ENCODE measurements at places on chromosomes 7 and 10. TPM values are rescaled to one million over a fixed set of nuclear protein-coding genes. Genes with fewer than 3 reads are reported as not detected.

DNA sequence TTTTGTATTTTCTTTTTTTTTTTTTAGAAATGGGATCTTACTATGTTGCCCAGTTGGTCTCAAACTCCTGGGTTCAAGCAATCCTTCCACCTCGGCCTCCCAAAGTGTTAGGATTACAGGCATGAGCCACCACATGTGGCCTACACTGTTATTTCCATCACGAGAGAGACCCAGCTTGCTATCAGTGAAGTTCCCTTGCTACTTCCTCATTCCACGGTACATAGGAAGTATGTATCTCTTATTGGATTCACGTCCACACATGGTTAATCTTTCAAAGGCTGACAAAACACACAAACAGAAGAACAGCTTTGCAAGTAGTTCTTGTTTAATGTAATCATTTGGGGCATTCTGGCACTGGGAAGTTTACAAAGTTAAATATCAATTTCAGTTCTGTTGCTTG lies 50.9 kb downstream of the DCLRE1A start:
- no peak for DNase-seq

Gene ORC5
- 40.6 TPM for total RNA-seq

- DNase-seq = no peak
Measured at GRCh38 chr10:61487506-61487905, 34.3 kb upstream of the TMEM26 start.

DNA sequence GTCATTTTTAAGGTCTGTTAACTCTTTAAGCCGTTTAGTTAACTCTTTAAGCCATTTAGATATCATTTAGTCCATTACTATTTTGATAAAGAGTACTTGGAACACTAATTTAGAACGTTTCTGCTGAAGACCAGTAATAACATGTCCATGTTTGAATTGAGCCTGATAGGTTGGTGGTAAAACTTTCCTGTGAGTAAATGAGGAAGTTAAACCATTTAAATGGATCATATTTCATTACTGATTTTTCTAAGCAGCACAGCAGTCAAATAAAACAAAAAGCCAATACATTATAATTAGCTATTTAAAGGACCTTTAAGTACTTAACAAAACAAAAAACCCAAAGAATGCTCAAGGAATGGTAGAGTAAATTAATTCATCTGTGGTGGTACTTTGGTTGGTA lies 29.4 kb downstream of the PHTF2 start:
- DNase-seq = no peak

GRCh38 chr7:158103378-158103777 lies 484.2 kb downstream of the PTPRN2 start:
- DNase-seq = no peak

Gene FAM131B
- total RNA-seq = 42.6 TPM

GRCh38 chr7:101205901-101206664 lies 5.2 kb upstream of the MOGAT3 start:
- no peak for DNase-seq

DNA sequence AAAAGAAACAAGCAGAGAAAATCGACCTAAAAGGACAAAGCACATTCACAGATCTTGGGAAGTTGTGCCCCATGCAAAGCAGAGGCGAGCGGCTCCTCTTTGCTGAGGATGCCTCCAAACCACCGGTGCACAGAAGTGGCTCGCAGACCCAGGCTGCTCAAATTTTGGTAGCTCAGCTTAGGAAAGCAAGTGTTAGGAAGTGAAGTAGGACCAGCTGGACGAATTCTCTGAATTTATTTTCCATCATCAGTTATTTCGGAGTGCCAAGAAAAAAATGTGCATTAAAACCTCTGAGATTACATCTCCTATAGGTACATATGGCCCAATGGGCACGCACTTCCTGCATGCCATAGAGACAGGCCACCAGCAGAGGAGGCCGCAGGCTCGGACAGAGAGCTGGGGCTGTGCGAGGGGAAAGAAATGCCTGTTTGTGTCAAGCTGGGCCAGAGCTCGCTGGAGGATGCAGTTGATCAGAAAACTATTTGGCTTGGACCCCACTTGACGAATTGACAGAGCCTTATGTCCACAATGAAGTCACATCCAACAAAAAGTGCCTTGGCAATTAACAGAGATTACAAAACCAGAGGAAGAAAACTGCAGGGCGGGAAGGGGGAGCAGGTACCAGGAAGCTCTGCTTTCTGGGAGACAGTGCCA lies 122.3 kb upstream of the LYZL2 start:
- peak; percentile 50 for DNase-seq

Gene CHPF2
- total RNA-seq = 14.2 TPM

Gene STEAP1B
- total RNA-seq = 2.6 TPM

DNA sequence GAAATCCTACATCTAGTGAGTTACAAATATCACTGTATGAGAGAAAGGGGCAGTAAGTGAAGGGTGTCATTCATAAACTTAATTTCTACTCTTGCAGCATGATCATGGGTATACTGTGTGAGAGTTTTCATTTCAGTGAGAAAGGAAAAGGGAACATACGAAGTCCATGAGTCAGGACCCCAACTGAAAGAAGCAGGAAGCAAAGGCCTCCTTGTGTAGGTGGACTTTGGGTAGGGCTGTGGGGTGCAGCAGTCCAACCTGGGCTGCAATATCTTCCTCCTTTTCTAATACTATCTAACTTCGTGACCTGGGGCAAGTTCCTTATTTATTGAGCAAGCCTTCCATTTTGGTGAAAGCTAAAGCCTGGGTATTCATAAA lies 248.2 kb upstream of the TCF7L2 start:
- no peak for DNase-seq

- no peak for DNase-seq
Measured at GRCh38 chr7:1693991-1694524, 24.0 kb downstream of the ELFN1 start.

GRCh38 chr7:98807068-98808048 lies 62.5 kb downstream of the TMEM130 start:
- no peak for DNase-seq

Gene TRPV5
- 0.36 TPM for total RNA-seq

GRCh38 chr7:2629746-2630681 lies 1.8 kb upstream of the TTYH3 start:
- peak; percentile 85 for DNase-seq

DNA sequence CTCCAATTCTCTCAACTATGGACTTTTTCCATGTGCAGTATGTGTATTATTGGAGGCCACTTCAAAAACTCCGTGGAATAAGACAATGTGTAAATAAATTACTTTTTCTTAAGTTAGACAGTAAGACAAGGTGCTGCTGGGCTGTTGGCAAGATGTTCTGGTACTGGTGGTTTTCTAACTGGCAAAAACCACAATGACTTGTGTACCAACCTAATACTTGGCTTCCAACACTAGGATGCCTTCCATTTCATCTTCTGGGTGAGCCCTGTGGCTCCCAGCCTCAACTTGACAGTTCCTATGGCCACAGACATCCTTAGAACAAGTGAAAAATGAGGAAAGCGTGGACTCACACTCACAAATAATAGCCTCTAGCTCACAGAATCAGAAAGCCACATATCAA lies 77.0 kb downstream of the OSBPL3 start:
- DNase-seq = no peak

DNA sequence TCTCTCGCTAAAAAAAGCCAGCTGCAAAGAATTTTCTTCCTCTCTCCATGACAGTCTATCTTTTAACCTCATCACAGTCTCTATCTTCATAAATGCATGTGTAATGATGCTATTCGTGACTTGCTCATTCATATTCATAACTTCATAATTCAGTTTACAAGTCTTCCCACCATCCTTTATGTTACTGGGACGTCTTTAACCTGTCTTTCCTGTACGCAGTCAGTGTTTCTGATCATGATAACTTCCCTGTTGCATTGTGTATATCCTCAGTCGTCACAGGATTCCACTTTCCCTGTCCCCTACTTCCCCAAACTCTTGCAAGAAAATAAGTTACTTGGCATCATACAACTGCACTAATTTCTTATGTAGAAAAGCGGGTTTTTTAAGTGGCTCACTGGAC lies 165.6 kb upstream of the ASAH2 start:
- no peak for DNase-seq

- no peak for DNase-seq
Measured at GRCh38 chr7:44313016-44313415, 12.4 kb downstream of the CAMK2B start.

Data from cerebellum (tissue), 4 donors.